ENCODE measurements at places on chromosomes 4 and X.

- no peak for DNase-seq
Measured at GRCh38 chr4:11632025-11632424, 203.3 kb upstream of the HS3ST1 start.

DNA sequence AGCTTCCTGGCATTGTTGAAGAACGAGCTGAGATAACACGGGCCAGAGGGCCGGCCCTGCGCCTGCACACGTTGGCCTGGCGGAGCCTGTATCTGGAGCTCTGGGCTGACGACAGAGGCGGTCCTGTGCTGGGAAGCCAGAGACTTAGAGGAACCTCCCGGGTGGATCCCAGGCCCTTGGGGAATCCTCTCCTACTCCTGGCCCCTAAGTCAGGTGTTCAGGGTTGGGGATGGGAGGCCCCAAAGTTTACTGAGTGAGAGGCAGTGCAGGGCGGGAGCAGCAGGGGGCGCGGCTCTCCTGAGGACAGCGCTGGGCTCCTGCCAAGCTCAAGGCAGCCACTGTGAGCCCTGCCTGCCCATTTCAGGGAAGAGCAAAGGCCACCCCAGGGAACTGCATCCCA lies 2.5 kb upstream of the HTRA3 start:
- DNase-seq = peak; percentile 18

GRCh38 chrX:152844256-152844655 lies 13.4 kb downstream of the NSDHL start:
- DNase-seq = no peak

DNA sequence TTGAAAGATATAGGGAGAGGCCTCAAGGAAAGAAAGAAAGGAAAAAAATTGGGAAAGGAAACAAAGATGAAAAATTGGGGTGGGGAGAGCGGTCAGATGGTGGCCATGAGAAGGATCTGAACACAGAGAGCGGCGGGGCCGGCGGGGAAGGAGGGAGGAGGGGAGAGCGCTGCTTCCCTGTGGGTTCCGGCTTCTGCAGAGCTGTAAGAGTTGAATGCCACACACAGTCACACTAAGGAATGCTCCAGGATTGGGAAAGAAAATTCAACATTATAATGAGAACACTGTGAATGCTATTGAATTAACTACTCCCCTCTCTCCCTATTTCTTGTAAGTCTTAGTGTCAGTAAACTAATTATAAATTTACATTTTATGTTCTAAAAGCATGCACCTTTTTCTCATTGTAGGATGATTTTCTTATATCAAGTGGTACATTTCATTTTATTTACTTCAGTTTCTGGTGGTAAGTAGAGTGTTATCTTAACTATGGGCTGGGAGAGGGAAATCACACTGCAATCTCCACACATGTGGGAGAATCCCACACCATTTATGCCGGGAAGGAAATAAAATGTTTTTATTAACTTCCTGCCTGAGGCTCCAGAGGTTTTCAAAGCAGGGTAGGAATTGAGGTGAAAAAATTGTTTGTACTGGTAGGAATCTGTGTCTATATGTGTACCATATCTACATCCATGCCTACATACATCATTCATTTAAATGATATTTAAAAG lies 904 bp downstream of the F11 start:
- no peak for DNase-seq

Measured in CD4-positive, alpha-beta T cell treated with Interleukin-1 beta for 1 hour (primary cell).